T-helper 17 cell (primary cell): ENCODE measurements at places on chromosomes 1 and 21. TPM values are rescaled to one million over a fixed set of nuclear protein-coding genes. Genes with fewer than 3 reads are reported as not detected.

CCDC18 gene
- 11.5 TPM for total RNA-seq

BEND5 gene
- 0.92 TPM for total RNA-seq

SLC35E2B gene
- 87.3 TPM for total RNA-seq

PLA2G4A gene
- 0.96 TPM for total RNA-seq

LAPTM5 gene
- total RNA-seq, result 563 TPM

KRTAP13-2 gene
- not detected for total RNA-seq

DNA sequence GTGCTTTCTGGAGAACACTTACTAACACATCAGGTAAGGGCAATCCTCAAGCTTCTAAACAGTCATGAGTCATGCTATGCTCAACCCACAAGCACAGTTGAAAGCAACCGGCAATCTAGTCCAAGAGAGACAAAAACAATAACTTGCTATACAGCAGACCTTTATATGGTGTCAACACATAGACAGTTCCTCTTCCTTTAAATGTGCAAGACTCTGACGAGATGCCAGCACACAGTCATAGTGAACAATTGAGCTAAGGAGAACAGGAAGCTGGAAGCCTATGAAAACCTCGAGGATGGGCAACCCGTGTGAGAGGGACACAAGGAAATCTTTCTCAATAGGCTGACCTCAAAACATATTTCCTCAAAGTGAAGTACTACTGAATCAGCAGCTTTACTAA is 5.3 kb downstream of the ADIPOR1 start:
- H3K27me3 ChIP-seq, result no peaks in the 10 kb centered on the region
- H3K4me3 ChIP-seq, result no peak overlapping the region
- peak overlapping the region; percentile 62 for H3K27ac ChIP-seq
- no peak for DNase-seq

DNA sequence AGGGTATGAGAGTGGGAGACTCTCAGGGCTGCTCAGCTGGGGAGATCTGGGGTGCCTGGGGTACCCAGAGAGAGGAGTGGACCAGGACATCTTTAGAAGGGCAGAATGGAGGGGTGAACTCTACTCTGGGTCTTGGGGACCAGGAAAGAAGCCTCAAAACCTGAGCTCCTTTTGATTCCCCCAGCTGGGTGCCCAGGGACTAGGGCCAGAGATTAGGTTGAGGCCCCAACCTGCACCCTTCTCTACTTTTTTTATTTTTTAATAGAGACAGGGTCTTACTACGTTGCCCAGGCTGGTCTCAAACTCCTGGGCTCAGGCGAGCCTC is 1.9 kb downstream of the PDZK1IP1 start:
- H3K36me3 ChIP-seq, result peaks cover 3% of the 10 kb centered on the region
- no peak overlapping the region for H3K27ac ChIP-seq
- no peak overlapping the region for H3K4me3 ChIP-seq
- peaks cover 26% of the 10 kb centered on the region for H3K27me3 ChIP-seq

GRCh38 chr1:81699234-81699633 is 101.5 kb upstream of the ADGRL2 start:
- no peaks in the 10 kb centered on the region for H3K4me1 ChIP-seq
- no peaks in the 10 kb centered on the region for H3K27me3 ChIP-seq
- H3K4me3 ChIP-seq, result no peak overlapping the region
- H3K27ac ChIP-seq, result no peak overlapping the region
- H3K36me3 ChIP-seq, result no peaks in the 10 kb centered on the region

- no peak overlapping the region for H3K4me3 ChIP-seq
- no peaks in the 10 kb centered on the region for H3K4me1 ChIP-seq
- H3K27me3 ChIP-seq, result no peaks in the 10 kb centered on the region
- H3K36me3 ChIP-seq, result no peaks in the 10 kb centered on the region
- no peak for DNase-seq
- no peak overlapping the region for H3K27ac ChIP-seq
These were observed 44.8 kb downstream of the UCHL5 start for GRCh38 chr1:193014400-193014799.

DNA sequence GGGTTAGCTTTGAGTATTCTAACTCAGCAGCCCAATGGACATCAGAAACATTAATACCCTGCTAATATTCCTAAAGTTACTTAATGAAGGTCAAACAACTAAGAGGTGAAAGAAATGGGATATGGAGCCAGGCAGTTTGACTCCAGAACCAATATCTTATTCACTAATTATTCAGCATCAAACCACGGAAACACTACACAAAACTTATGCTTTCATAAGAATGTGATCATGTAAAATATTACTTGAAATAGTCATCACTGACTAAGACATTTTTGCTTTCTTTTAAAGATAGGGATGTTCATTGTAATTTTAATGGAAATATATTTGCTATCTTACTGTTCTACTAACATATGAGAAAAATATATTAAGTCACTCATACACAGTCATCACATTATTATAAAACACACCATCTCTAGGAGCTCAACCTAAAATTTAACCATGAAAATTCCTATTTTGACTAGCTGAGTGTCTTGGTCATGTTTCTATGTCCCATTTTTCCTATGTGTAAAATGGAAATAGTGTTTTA is 240.9 kb downstream of the KCTD3 start:
- H3K36me3 ChIP-seq, result no peaks in the 10 kb centered on the region
- H3K27ac ChIP-seq, result no peak overlapping the region
- H3K27me3 ChIP-seq, result no peaks in the 10 kb centered on the region
- no peak for DNase-seq
- no peak overlapping the region for H3K4me3 ChIP-seq

DNA sequence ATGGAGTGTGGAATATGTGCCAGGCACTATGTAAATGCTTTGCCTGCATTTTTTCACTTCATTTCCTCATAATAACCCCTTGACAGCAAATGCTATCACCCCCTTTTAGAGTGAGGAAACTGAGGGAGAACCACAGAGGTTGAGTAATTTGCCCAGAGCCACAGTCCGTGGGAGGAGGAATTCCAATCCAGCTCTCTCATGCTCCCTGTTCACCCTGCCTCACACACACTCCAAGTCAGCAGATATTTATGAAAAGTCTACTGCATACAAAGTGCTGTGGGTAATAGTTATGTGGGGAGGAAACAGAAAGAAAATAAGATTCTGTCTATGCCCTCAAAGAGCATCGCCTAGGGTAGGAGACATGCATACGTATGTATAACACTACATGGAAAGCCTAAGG is 30.9 kb upstream of the RBM15 start:
- DNase-seq, result no peak
- H3K27me3 ChIP-seq, result peaks cover 22% of the 10 kb centered on the region
- H3K36me3 ChIP-seq, result peaks cover 3% of the 10 kb centered on the region
- H3K4me3 ChIP-seq, result no peak overlapping the region
- H3K27ac ChIP-seq, result no peak overlapping the region

GRCh38 chr1:36419140-36419539 is 21.4 kb upstream of the LSM10 start:
- H3K4me1 ChIP-seq, result peaks cover 18% of the 10 kb centered on the region
- no peaks in the 10 kb centered on the region for H3K36me3 ChIP-seq
- peak overlapping the region; percentile 92 for H3K27ac ChIP-seq
- no peak for DNase-seq

DNA sequence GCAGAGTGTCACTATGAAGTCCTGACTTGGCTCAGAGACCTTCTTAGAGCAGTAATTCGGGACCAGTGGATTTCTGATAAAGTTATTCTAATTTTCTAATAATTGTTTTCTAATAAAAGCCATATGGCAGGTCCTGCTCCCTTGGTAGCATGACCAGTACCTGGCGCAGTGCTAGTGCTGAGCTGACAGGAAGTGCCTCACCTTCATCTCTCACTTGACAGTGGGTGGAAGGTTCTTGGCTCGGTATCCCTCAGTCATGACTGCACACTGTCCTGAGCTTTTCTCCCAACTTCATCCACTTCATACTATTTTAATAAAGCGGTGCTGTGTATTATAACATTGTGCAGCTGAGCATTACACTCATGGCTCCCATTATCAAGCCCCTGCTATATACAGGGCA is 14.1 kb downstream of the VANGL1 start:
- peaks cover 10% of the 10 kb centered on the region for H3K4me1 ChIP-seq
- no peak for DNase-seq
- no peak overlapping the region for H3K27ac ChIP-seq
- peaks cover 5% of the 10 kb centered on the region for H3K36me3 ChIP-seq
- H3K4me3 ChIP-seq, result no peak overlapping the region

DNA sequence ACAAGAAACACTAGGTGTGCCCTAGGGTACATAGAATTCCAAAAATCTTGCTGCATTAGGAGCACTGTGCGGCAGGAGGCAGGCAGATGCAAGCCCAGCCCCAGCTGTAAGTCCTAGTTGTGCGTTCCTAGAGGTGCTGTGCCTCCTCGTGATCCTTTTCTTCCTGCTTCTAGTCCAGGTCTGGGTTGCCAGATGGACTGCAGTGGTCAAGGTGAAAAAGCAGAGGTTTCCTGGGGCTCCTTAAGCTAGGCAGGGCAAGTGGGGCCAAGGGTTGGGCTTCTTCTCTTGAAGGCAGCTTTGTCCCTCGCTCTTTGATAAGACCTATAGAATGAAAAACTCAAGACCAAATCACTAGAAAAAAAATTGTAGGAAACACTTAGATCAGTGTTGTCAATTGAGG is 21.6 kb upstream of the SLC45A3 start:
- H3K4me3 ChIP-seq, result no peak overlapping the region
- no peak overlapping the region for H3K27ac ChIP-seq
- peaks cover 18% of the 10 kb centered on the region for H3K27me3 ChIP-seq
